ENCODE measurements at places on chromosomes 4 and X.

DNA sequence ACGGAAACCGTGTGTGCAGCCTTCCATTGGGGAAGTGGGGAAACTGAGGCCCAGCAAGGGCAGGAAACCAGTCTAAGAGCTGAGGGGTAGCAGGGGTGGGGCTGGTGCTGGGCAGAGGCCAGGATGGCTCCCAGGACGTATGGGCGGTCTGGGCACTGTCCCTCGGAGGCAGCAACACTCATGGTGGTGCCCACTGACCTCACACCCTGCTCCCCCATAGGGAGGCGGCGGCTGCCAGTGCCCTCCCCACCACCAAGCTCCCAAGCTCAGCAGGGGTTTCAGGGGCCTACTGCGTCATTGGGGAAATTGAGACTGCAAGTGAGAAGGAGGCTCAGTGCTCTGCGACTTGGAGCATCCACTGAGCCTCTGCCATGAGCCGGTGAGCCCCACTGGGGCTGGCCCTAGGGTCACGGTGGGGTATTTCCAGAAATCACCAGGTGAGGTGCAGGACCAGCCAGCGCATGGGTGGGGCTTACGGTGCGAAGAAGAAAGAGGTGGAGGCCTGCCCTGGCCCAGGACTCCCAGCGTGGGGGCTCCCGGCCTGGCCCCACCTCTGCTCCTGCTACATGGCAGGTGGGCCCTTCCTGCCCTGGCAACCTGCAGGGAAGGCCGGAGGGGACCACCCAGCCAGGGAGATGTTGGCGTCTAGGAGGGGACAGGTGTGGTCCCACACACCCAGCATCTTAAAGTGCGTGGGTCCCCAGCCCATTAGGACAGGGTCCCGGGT, 915 bp downstream of the MSANTD1 start:
- DNase-seq: no peak

DNA sequence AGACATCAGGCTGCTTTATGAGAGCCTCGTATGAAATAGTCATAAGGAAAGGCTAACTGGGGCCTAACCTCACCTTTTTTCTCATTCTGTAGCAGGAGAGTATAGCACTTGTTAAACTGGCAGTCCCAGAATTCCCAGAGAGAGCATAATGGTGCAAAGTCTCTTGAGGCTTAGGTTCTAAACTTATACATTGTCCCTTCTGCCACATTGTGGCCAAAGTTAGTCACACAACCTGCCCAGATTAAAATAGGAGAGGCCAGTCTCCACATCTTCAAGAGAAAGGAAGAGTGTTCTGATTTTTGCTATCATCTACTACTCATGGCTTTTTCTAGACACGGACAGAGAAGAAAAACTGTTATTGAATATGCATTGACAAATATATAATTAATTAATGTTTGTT, 1588.9 kb upstream of the PCDH7 start:
- DNase-seq: no peak

GRCh38 chrX:148960060-148960459, 459.6 kb downstream of the AFF2 start:
- DNase-seq: no peak

GRCh38 chr4:21893136-21893535, 55.4 kb downstream of the KCNIP4 start:
- DNase-seq: no peak

- DNase-seq: peak; percentile 9
Observed at GRCh38 chr4:89156174-89156914, 45.0 kb downstream of the TIGD2 start.

- no peak for DNase-seq
Observed at GRCh38 chr4:137125011-137125410, 407.3 kb downstream of the PCDH18 start.

Measured in SK-N-DZ (cell line).